Activated naive CD4-positive, alpha-beta T cell treated with Interleukin-2 at 50 U/mL for 16 hours (primary cell): ENCODE measurements at places on chromosomes 13 and 19.

GRCh38 chr13:44096901-44097300 lies 217.2 kb downstream of the LACC1 start:
- no peak for DNase-seq

- no peak for DNase-seq
These were observed 88.2 kb upstream of the TSC22D1 start for GRCh38 chr13:44664308-44664707.

GRCh38 chr13:71775966-71776365 lies 91.0 kb downstream of the DACH1 start:
- DNase-seq = no peak

GRCh38 chr19:48683349-48683748 lies 10.5 kb upstream of the NTN5 start:
- DNase-seq = no peak

DNA sequence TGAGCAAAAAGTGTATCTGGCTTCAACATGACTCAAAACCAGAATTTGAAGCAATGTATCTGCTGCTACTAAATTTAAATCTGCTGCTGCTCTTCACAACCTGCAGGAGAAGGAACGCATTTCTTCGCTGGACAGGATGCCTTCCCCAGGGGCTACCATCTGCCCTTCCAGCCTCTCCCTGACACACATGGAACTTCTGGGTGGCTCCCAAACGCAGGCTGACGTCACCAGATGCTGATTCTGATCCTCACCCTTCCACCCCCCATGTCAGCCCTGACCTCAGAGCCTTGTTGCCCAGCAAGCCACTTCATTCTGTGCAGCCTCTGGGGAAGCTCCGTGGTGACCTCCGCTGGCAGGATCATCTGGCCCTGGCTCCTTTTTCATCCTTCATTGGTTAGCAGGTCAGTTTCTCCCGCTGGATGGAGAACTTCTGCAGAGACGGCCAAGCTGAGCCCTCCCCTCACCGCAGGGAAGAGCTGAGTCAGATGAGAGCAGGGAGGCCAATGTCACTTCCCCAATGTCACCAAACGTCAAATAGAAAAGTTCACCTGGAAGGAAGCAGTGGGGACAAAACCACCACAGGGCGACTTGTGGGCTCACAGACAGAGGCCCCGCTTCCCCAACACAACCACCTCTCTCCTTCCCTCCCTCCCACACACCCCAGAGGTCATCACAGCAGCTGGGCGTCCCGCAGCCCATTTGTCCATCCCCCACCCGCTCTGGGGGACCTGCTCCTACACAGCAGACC lies 14.0 kb upstream of the RAB20 start:
- no peak for DNase-seq

GRCh38 chr19:13091400-13092157 lies 11.1 kb downstream of the LYL1 start:
- no peak for DNase-seq

DNA sequence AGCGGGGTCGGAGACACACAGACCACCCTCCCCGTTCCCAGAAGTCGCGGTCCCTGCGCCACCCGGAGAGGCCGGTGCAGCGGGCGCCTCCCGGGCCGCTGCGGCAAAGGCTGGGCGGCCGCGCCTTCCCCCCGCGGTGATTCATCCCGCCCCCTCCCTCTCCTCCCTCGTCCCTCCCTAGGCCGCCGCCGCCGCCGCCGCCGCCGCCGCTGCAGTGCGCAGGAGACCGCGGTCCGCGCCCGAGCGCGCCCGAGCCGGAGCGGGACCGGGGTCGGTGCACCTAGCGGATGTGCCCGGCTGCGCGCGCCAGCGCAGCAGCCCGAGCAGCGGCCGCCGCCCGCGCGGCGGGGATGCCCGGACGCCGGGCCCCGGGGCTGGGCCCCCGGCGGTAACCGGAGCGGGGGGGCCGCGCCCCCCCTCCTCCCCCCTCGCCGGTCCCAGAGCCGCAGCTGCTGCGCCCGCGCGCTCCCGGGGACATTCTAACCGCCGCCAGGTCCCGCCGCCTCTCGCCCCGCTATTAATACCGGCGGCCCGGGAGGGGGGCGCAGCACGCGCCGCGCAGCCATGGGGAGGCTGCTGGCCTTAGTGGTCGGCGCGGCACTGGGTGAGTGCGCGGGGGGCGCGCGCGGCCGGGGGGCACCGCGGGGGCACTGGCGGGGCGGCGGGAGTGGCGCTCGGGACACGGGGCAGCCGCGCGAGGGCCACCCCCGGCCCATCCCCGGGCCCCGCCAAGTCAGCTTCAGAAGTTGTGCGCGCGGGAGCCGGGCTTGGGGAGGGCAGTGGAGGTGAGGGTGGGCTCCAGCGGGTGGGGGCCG lies at the start of gene SCN1B:
Gene SCN1B, plus strand, starts transcription at position 214 of the 815 bp plus-strand sequence. Its CDS starts 351 bp downstream, at position 565.
- peak; percentile 73 for DNase-seq

- no peak for DNase-seq
These were observed 260.1 kb downstream of the COL4A1 start for GRCh38 chr13:110046811-110047210.

DNA sequence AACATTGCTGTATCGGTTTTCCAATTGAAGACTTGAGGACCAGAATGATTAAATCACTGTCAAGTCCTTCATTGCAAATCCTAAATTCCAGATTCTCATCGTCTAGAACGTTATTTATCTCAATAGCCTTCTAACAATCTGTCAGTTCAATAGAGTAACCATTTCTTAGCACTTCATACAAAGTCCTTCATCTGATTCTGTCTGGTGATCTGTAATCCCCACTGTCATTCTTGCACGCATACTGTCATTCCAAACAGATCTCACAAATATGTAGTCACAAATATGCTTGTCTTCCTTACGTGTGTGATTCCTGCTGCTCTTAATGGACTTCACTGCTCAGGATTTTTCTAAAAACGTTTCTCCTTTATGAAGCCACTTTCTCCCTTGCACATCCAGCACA lies 1197.5 kb downstream of the EFNB2 start:
- no peak for DNase-seq

DNA sequence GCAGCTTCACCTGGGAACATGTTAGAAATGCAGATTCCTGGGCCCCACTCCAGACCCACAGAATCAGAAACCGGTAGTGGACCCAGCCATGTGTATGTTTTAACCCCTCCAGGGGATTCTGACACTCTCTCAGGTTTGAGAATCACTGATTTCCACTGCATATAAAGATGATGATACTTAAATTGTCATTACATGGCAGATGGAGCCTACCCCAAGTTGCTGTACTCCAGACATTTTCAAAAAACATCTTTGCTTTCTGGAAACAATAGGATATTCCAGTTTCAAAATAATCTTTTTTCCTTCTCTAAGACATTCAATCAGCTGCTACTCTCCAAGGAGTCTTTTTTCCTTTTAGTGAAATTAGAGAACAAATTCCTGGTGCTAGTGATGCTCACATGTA lies 48.6 kb upstream of the RGCC start:
- DNase-seq = no peak

DNA sequence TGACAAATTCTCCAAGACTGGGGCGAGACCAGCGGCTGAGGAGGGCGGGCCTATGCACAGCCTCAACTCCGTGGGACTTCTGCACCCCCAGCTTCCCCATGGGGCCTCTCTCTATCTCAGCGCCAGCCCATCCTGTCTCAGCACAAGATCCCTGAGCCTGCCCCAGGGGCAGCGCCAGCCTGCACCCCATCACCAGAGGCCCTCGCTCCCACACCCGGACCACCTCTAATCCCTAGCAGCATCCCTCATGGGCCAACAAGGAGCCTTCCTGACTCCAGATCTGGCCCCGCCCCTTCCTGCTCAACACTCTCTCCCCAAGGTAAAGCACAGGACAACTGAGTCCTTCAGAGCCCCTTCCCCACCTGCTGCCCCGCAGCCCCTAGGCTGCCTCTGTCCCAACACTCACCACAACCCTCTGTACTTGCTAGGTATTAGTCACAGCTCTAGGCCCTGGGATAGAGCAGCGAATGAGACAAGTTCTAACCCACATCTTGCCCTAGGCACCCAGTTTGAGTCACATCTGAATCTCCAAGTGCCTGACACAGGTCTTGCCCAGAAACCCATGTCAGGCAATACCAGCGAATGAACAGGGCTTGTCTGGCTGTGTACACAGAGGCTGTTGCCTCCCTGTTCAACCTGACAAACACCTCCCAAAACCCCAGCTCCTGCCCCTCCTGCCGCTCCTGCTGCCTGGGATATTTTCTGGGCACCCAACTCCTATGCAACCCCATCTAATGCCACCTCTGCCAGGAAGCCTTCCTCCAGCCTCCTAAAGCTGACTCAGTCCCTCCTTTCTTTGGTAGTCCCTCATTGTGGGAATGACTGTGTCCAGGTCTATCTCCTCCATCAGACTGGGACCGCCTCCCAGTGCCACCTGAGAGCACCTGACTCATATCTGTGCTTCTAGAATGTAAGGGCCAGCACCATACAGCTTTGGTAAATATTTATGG lies 18.6 kb downstream of the GRIK5 start:
- peak; percentile 10 for DNase-seq

DNA sequence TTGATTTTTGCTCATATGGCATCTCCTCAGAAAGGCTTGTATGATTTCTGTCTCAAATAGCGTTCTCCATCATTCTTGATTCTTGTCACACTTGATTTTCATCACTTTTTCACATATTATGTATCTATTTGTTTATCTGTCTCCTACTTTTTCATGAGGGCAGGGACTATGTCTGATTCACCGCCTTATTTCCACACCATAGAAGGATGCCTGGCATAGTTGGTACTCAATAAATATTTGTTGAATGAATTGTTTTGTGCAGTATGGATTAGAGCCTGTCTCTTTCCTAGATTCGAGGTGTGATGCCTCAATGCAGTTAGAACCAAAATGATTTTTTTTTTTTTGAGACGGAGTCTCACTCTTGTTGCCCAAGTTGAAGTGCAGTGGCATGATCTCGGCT lies 12.1 kb downstream of the SAE1 start:
- no peak for DNase-seq

GRCh38 chr13:109728791-109729731 lies 57.3 kb downstream of the IRS2 start:
- no peak for DNase-seq

DNA sequence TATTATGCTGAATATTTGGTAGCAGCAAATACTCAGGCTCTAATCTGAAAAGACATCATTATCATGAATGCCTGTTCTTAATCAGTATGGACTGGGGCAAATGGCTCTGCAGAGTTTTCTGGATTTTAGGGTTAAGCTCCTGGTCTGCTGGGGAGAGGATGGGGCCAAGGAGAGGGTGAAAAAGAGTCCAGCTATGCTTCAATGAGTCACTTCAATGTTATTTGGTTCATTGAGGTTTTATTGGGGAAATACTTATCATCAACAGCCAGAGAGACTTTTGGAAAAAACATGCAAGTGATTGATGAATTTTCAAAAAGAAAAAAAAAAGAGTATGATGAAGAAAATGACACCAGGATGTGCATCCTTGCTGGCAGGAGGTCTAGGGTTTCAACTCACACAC lies 278.3 kb downstream of the UQCRFS1 start:
- no peak for DNase-seq

DNA sequence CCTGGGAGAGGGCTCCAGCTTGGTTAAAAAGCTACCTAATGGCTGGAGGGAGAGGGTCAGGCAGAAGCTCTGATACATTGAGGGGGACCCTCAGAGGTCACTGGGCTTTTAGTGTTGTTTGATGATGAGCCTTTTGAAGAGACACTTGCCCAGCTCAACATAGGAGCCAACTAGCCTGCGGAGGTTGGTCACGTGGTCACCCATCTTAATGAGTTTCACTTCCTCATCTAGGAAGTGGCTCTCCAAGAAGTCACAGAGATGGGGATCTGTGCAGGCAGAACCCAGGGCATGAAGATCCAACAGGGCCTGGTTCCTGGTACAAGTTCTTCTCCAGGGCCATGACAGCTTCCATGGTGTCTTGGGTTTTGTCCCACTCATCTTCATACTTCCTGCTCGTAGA lies 33.4 kb downstream of the IPO5 start:
- DNase-seq = no peak

DNA sequence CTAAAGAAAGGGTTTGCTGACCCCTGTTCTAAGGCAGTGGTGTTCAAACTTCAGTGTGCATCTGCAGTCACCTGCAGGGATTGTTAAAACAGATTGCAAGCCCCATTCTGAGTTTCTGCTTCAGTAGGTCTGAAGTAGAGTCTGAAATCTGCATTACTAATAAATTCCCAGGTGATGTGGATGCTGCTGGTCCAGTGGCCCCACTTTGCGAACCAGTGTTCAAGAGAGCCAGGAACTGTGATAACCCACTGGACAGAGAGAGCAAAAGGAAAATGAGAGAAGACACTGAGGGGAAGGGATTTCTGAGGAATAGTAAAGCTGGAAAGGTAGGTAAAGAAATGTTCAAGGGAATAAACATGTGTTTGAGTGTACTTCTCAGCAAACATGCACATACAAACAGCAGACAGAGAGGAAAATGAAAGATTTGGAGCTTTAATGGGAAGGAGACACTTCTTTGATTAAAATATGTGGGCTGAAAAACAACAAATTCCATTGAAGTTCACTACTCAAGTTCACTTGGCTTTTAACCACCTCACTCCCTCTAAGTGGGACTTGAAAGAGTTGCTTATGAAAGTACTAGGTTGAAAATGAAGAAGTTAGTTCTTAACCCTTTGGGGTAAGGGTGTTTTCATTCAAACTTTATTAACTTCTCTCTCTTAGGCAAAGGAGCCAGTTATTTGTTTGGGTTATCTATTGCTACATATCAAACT lies 26.4 kb upstream of the FAM216B start:
- no peak for DNase-seq

DNA sequence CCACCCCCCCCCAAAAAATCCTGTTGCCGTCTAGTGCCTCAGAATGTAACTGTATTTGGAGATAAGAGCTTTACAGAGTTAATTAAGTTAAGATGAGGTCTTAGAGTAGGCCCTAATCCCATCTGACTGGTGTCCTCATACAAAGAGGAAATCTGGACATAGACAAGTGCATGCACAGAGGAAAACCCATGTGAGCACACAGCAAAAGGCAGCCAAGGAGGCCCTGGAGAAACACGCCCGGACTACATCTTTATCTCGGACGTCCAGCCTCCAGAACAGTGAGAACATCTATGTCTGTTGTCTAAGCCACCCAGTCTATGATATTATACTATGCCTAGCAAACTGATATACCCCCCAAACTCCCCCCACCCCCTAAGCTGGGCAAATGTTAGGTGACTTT lies 193.8 kb downstream of the KATNAL1 start:
- no peak for DNase-seq

DNA sequence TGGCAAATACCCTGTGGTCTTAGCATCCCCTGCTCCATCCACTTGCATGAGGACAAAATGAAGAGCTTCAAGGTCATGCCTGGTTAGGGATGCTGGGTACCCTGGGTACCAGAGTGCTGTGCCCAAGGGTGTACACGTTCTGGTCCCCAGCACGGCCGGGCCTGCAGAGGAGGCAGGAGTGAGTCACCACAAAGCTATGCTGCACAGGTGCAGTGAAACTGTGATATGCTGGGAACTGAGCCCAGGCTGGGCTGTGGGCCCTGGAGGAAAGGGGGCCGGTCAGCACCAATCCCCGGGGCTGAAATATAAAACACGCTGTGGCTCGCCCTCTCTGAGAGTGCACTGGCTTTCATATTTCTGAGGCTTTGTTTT lies 95.1 kb downstream of the TSHZ3 start:
- DNase-seq = no peak

GRCh38 chr19:426725-427445 lies 17.9 kb upstream of the C2CD4C start:
- no peak for DNase-seq

GRCh38 chr13:35378939-35379338 lies 97.5 kb downstream of the MAB21L1 start:
- DNase-seq = no peak
